ENCODE measurements at places on chromosomes 2 and 18.

GRCh38 chr2:9473985-9474360 is 378 bp upstream of the IAH1 start:
- peak; percentile 19 for DNase-seq

- no peak for DNase-seq
These were observed 108.6 kb downstream of the QPCT start for GRCh38 chr2:37453027-37453426.

DNA sequence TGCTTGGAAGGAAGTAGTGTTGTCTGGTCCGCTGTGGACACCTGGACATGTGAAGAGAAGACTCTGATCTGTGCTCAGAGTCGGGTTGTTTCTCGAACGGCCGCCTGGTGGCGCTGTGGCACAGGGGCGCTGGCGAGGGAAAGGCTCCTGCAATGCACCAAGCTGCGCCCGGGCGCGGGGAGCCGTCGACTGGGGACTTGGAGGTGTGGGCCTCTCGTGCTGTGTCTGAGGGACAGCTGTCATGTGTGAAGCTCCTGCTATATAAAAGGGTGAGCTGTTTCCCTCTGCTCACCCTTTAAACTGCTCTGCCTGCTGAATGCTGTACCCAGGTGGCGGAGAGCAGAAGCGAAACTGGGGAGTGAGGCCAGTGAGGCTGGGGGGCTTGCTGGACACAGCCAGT is 44.0 kb downstream of the GNAL start:
- peak; percentile 45 for DNase-seq

GRCh38 chr2:203915256-203915655 is 21.3 kb upstream of the ICOS start:
- no peak for DNase-seq

GRCh38 chr18:67183398-67183797 is 333.1 kb downstream of the DSEL start:
- no peak for DNase-seq

GRCh38 chr2:60499651-60500265 is 53.7 kb downstream of the BCL11A start:
- DNase-seq, result no peak

- DNase-seq, result no peak
These were observed 63.5 kb downstream of the EVA1A start for GRCh38 chr2:75497256-75497655.

DNA sequence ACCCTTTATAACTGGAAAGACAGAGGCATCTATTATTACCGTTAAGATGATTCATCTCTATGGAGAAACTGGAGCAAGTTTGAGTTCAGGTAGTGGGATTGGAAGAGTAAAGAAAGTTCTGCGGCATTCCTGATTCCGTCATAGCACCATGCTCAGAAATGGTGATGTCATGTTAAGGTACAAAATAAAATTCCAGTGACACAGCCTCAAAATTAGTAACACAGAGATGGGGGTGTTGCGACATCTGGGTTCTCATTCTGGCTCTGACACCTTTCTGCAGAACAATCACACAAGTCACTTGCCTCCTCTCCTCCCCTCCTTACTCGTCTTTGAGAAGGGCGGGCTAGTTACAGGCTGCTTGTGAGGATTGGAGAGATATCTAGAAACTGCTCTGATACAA is 105.7 kb downstream of the DPP10 start:
- no peak for DNase-seq

GRCh38 chr2:181456660-181457120 is 496 bp upstream of the ITGA4 start:
- DNase-seq, result peak; percentile 47

GRCh38 chr2:161915121-161915520 is 158.9 kb downstream of the DPP4 start:
- DNase-seq, result no peak

DNA sequence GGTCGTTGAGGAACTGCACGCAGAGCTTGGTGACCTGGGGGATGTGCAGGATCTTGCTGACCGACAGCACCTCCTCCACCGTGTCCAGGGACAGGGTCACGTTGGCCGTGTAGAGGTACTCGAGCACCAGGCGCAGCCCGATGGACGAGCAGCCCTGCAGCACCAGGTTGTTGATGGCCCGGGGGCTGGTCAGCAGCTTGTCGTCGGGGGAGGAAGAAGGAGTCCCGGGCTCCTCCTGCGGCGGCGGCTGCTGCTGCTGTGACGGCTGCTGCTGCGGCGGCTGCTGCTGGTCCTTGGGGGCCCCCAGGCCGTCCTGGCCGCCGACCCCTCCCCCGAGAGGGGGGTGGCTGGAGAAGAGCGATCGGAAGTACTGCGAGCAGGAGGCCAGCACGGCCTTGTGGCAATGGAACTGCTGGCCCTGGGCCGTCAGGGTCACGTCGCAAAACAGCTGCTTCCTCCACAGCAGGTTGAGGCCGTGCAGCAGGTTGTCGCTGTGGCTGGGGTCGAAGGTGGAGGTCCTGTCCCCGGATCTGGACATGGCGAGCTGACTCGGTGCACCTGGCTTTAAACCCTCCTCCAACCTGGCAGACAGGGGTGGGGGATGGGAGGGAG is 2.7 kb downstream of the KLHL14 start:
- no peak for DNase-seq

GRCh38 chr2:85707304-85707703 is 13.1 kb downstream of the GNLY start:
- peak; percentile 27 for DNase-seq

DNA sequence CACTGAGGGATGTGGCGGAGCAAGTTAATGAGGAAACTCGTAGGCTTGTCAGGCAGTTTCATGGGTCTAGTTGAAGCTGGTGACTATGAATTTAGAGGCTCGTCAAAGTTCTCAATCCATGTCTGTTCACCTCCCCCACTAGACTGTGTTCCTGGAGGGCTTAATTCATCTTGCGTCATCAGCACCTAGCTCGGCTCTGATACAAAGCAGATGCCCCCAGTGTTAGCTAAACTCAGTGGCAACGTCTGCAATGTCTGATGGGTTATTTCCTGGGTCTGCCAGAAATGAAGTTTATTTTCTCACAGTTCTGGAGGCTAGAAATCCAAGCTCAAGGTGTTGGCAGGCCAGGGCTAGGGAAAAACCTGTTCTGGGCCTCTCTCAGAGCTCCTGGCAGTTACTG is 140.6 kb downstream of the PID1 start:
- DNase-seq, result no peak

GRCh38 chr2:60885683-60886082 is 4.3 kb downstream of the REL start:
- DNase-seq, result no peak

- no peak for DNase-seq
These were observed 133.6 kb downstream of the SOCS6 start for GRCh38 chr18:70422391-70422965.

- no peak for DNase-seq
These were observed 168.2 kb downstream of the STK39 start for GRCh38 chr2:168079236-168079635.

DNA sequence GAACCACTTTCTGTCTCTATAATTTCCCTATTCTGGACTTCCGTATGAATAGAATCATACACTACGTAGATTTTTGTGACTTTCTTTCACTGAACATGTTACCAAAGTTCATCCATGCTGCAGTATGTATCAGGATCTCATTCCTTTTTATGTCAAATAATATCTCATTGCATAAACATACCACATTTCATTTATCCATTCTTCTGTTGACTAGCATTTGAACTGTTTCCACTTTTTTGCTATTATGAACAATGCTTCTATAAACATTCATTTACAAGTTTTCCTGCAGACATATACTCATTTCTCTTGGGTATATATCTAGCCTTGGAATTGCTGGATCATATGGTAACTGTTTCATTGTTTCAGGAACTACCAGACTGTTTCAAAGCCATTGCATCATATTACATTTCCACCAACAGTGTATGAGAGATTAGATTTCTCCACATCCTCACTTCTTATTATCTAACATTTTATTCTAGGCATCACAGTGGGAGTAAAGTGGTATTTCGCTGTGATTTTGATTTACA is 186.2 kb downstream of the DYM start:
- no peak for DNase-seq

DNA sequence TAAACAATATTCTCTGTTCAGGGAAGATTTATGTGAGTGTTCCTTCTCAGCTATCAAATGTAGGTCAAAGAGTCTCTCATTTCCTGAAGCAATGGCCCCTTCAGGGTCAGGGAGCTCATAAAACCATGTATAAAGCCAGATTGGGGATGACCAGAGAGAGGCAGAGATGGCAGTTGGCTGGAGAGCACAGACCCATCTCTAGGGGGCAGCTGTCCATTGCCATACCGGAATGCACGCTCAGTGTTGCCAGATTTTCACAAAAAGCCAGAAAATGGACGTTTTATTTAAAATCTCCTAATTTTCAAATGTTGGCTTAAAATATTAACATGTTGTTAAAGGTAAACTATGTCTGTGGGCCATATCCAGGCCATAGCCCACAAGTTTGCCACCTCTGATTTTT is 1920.7 kb upstream of the CELF4 start:
- no peak for DNase-seq

- DNase-seq, result peak; percentile 100
These were observed at the start of gene ZC3H6 for GRCh38 chr2:112275311-112275886. Gene ZC3H6, plus strand, starts transcription at chr2:112275597. Its CDS starts 398 bp downstream, at chr2:112275995.

GRCh38 chr18:28065031-28065792 is 111.7 kb downstream of the CDH2 start:
- DNase-seq, result no peak

DNA sequence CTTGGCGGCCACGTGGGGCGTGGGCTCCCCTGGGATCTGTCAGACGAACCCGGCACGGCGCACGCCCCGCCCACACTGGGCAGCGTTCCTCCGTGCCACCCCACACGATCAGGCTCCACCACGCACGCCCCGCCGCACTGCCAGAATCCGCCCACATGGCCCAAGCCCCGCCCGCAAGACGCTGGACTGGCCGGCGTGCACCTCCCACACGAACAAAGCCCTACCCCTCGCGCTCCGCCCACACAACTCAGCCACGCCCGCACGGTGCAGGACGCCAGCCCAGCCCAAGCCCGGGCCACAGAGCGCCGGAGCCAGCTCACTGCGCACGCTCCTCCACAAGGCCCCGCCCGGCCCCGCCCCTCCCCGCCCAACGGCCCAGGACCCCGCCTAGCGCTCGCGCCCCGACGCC is 555 bp downstream of the TMEM18 start:
- DNase-seq, result peak; percentile 94

DNA sequence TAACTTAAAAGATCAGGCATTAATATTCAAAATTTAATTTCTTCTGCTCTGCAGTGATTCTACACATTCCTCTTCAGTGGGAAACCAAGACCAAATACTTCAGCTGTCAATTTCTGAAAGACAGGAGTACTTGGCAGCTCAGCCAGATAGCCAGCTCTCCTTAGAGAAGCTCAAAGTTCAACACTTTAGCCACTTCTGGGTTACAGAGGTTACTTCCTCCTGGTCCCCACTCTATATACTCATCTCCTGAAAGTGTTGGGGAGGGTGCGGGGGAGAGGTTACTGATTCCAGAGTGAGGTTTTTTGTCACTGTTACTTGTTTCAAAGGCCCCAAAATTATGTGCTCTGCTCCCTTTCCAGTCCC is 4.1 kb downstream of the CYTIP start:
- no peak for DNase-seq

GRCh38 chr2:109069331-109070194 is 59.4 kb upstream of the SH3RF3 start:
- no peak for DNase-seq

- DNase-seq, result no peak
These were observed 137.0 kb downstream of the BCL11A start for GRCh38 chr2:60416221-60417008.

GRCh38 chr18:78878335-78878734 is 101.3 kb upstream of the SALL3 start:
- no peak for DNase-seq

DNA sequence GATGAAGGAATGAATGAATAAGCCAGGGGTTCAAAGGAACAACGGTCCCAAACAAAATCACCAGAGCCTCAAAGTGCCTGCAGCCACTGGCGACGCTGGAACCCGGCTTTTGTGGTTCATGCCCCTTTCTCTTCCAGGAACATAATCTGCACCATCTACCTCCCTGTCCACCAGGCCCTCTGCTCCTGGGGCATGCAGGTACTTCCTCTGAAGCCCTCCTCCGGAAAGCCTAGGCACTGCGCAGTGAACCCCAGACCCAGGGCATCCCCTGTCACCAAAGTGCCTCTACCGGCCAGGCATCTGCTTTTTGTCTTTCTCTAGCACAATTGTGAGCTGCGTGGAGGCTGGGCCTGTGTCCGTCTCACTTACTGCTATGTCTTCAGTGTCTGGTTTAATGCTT is 98.6 kb upstream of the TMEM200C start:
- DNase-seq, result no peak

DNA sequence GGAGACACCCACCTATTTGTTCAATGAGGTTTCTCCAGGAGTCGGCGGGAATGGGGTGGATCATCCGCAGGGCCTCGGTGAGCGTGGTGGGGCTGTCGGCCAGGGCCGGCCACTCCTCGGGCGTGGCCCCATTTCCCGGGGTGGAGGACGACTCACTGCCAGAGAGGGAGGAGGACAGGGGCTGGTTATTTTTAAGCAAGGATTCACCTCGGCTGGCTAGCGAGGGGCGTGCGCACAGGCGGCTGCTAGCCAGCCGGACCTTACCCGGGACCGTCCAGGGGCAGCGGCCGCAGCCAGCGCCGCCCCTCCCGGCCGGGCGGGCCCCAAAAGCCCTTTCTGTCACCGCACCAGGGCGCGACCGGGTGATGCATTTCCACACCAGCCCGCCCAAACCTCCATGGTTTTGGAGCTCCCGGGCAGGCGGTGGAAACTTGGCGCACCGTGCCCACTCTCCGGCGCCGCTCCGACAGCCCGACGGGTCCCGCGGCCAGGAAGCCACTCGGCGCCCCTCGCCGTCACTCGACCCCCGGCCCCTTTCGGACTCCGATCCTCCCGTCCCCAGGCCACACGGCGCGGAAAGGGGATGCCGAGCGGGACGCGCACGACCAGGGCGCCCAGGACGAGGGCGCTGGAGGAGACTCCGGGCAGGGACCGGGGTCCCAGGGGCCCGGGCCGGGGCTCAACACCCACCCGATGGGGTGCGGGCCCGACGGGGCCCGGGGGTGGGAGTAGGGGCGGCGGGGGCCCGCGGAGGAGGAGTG is 57.1 kb downstream of the SNORC start:
- no peak for DNase-seq

- no peak for DNase-seq
These were observed 71.8 kb downstream of the TNS1 start for GRCh38 chr2:217930761-217931563.

DNA sequence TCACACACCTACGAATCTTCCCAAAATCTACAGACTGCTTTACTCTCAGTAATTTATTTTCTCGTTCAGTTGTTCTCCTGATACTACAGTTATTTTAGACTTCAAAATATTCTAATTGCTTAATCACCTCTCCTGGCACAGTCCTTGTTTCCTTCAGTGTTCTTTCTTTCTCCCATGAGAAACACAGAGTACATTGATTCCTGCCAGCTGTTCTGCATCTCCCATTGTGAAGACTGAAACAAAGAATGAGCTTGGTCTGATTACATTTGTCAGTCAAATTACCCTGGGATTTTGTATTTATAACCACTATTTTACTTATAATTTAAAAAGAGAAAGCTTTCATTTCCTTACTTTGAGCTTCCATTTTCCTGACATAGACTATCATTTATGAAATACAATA is 63.9 kb upstream of the TANK start:
- no peak for DNase-seq

All from stimulated activated CD8-positive, alpha-beta memory T cell treated with anti-CD3 and anti-CD28 coated beads, Interleukin-7, amount 100 ng/mL, for 1 hour (primary cell).